ENCODE measurements at places on chromosomes 16 and 17.

- DNase-seq: no peak
Observed at GRCh38 chr16:27994686-27995085, 68.8 kb downstream of the GSG1L start.

- peak; percentile 44 for DNase-seq
Observed at GRCh38 chr17:39617446-39618245, 9.1 kb upstream of the PPP1R1B start.

- DNase-seq: no peak
Observed at GRCh38 chr16:17962726-17963125, 373.8 kb downstream of the NPIPA8 start.

- DNase-seq: no peak
Observed at GRCh38 chr17:55769625-55770000, 18.8 kb downstream of the PCTP start.

DNA sequence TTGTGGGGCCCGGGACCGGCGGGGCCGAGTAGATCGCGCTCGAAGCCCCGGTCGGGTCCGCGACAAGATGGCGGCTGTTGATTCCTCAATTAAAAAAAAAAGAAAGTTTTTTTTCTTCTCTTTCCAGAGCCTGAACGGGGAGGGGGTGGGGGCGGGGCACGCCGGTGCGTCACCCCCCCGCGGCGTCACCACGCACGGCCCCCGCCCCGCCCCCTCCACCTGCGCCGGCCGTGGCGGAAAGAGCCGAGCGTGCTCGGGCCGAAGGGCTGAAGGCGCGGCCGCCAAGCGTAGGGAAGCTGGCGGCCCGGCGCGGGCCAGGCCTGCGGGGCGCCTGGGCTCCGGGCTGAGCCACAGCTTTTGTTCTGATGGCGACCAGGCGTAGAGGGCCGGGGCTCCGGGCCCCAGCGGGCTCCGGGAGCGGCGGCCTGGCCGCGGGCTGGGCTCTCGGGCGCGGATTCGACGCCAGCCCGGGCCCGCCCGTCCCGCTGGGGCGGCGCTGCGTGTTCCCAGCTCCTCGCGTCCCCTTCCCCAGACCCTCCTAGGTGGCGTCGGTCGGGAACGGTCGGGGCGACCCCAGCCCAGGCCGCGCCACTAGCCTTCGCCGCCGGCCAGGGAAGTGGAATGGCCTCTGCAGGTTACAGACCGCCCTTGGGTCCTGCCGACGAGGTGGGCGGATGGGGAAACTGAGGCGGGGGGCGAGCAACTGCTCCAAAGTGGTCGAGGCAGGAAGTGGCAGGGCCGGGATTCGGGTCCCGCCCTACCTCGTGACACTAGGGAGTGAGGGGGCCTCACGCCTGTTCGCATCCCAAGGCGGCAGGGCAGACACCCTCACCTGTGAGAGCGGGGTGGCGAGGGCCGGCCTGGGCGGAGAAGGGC is at the start of gene CREBBP:
TSS of gene CREBBP (minus strand) at position 91 of the 876 bp plus-strand sequence. CDS start 797 bp downstream, outside the sequence.
- peak; percentile 86 for DNase-seq

- no peak for DNase-seq
Observed at GRCh38 chr17:40501499-40501911, at the start of gene TNS4. TSS of gene TNS4 (minus strand) at chr17:40501623. CDS start at chr17:40496425, 5,198 bp downstream.
